ENCODE measurements at places on chromosomes 7 and 10.

- DNase-seq: no peak
Observed at GRCh38 chr7:157389951-157390730, 53.3 kb downstream of the DNAJB6 start.

GRCh38 chr10:6583447-6583846, 3.4 kb upstream of the PRKCQ start:
- no peak for DNase-seq

GRCh38 chr10:75235375-75236177, at the start of gene COMTD1:
COMTD1 (minus strand) TSS chr10:75235957; CDS start chr10:75235928, 29 bp downstream.
- DNase-seq: peak; percentile 66

DNA sequence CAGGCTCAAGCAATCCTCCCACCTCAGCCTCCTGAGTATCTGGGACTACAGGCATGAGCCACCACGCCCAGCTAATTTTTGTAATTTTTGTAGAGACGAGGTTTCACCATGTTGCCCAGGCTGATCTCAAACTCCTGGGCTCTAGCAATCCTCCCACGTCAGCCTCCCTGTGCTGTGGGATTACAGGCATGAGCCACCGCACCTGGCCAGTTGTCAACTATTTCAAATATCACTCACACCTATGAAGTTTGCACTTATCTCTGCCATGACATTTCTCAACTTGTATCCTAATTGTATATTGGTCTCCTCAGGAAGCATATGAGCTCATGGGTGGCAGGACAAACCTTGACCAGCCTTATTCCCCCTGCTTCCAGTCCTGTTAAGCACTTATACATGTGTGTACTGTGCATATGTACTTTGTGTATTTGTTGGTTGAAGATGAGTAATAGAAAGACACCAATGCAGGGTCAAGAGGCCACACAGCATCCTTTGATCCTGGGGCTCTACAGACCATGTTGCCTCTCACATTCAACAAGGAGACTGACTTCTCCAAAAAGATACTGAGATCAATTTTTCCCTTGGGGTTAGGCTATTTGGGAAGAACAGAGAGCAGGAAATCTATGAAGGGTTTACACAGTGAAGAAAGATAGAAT, 82.2 kb downstream of the SLC16A9 start:
- no peak for DNase-seq

DNA sequence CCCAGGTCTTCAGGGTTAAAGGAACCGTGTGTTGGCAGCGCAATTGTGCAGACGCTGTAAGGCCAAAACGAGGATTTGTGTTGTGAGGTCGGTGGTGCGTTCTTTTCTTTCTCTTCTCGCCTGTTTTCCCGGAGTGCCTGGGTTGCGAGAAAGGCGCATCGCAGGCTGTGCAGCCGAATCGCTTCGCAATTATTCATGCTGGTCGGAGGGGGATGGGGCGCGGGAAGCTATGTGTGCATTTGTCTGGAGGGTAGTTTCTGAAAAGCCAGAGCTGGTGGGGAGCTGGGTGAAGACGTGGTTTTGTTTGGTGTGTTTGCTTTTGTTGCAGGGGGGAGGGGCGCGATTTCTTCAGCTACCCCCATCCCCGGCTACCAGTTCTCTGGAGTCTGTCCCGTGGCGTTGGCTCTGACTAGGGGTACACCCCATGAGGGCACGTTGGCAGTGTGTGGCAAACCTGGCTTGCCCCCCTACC, 2.1 kb downstream of the MXI1 start:
- no peak for DNase-seq

GRCh38 chr7:31145339-31145738, 93.2 kb downstream of the ADCYAP1R1 start:
- DNase-seq: no peak

DNA sequence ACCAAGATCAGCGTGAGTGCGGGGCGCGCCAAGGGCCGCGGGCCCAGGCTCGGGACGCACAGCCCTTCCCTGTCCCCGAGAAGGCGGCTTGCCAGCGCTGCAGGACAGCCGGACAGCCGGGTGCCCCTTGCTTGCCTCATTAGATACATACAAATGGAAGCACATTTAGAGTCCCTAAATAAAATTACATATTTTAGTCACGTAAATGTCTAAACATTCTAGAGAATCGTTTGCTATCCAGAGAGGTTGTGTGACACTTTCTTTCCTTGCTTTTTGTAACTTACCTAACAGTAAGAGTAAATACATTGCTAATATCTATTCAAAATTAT, 4.8 kb downstream of the VSTM2A start:
- DNase-seq: no peak

- no peak for DNase-seq
Observed at GRCh38 chr7:139560678-139561077, 37.2 kb downstream of the CLEC2L start.

DNA sequence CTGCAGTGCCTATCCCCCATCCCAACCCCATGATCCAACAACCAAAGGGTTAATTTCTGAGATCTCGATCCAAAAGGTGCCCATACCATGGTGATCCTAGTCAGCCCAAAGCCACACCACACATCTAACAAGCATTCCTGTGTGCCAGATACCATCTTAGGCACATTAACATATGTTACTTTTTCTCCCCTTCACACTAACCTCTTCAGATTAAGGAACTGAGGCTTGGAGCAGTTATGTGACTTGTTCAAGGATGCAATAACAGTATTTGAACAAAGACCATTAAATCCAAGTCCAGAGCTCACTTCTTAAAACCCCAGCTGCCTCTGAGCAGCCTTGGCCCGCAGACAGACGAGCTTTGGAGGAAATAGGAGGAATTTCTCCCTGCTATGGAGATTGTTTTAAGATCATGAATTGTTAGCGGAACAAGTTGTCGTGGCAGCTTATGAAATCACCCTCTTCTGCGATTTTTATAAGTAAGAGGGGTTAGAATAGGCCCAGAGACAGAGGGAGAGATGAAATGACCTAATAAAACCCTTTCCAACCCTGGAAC, 327.2 kb downstream of the KCNMA1 start:
- DNase-seq: no peak

DNA sequence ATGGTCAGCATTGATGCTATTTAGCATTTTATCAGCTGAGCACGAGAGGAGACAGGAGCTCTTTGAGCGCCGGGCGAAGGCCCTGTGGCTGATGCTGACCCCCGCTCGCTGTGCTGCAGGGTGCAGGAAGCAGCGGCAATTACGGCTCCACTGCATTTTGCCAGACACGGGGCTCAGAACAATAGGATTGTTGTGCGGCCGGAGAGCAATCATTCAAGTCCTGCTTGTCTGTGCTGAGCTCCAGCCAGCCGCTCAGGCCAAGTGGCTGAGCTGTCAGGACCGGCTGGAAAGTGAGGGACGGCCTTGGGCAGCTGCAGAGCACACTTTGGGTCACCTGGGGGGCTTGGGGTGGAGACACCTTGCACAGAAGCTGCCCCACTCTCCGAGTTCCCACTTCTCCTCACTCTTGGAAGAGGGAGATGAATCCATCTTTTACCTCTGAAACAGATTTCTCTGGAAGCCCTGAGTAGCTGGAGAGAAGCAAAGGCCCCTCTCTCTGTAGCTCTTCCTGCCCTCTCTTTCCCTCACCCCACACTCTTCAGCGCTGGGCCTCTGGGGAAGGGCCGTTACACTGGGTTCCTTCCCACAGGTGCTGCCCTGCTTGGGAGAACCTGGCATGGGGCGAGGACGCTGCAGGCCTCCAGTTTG, 17.3 kb upstream of the ADARB2 start:
- no peak for DNase-seq

- no peak for DNase-seq
Observed at GRCh38 chr7:123824754-123825067, 20.3 kb upstream of the HYAL4 start.

- DNase-seq: no peak
Observed at GRCh38 chr7:132876576-132876975, 205.3 kb downstream of the CHCHD3 start.

DNA sequence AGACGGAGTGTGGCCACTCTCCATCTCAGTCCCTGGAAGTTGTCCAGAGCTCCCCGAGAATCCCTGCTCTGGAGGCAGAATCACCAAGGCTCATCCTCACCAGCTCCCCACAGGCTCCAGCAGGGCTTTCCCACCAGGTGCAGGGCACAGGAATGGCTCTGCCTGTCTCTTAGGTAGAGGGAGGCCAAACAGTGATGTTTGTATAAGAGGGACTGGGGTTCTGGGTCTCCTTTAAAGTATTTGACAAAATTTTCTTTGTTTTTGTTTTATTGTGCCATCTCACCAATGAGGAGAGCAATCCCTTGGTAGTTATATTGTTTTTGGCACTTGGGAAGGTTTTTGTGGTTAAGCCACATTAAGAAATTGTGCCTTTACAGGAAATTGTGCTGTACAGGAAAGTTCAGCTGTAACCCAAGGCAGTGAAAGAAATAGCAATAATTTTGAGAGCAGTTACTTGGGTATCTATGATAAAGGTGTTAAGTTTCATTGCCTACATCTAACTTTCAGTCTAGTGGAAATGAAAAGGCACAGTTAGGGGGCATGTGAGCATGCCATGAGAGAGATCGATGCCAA, 219.3 kb upstream of the PRSS58 start:
- no peak for DNase-seq

DNA sequence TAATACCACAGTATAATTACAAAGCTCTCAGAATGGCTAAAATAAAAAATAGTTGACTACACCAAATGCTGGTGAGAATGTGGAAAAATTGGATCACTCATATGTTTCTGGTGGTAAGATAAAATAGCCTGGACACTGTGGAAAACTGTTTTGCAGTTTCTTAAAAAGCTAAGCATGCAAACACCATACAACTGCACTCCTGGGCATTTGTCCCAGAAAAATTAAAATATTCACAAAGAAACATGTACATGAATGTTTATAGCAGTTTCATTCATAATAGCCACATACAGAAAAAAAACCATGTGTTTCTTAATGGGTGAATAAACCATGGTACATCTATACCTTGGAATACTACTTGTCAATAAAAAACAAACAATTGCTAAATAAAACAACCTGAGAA, 172.9 kb downstream of the AHR start:
- DNase-seq: no peak

GRCh38 chr7:155344270-155344617, 46.6 kb downstream of the INSIG1 start:
- no peak for DNase-seq

DNA sequence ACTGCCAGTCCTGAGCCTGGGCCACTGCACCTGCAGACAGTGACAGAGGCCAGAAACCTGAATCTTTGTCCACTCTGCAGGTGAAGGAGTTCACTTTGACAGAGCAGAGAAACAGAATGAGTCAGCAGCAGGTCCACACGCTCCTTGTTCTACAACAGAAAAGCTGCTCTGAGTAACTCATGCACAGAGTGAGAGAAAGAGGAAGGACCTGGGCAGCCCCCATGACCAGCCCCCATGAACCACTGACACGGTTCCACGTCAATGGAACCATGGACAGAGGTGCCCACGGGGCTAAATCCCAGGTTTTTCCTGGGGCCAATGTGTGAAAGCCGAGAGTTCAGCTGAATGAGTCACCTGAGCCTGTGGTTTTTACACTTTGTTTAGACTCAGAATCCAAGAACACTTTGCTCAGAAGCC, 40.8 kb upstream of the CTBP2 start:
- DNase-seq: no peak

GRCh38 chr7:15345216-15345615, 216.6 kb downstream of the AGMO start:
- DNase-seq: no peak

DNA sequence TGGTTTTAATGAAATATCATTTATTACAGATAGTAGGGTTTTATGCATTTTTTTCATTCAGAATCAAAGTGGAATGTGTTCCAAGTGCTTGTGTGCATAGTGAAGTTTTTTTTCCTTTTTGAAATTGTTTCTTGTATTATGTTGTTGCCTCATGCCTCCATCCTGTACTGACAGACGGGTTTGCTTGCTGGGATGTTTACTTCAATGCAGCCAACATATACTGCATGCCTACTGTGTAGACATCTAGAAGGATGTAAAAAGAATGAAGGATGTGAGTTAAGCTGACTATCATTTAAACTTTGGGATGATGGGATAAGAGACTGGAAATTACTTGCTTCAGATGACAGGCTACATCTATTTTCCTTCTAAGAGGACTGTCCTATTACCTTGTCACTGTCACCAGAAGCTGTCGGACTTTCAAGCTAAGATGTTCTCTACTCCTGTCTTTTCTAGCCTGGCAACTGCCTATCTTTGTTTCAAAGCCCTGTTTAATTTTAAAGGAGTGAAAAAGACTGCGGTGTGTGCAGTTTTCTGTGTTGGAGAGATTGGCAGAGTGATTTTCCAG, 243.7 kb downstream of the CDK14 start:
- DNase-seq: no peak

DNA sequence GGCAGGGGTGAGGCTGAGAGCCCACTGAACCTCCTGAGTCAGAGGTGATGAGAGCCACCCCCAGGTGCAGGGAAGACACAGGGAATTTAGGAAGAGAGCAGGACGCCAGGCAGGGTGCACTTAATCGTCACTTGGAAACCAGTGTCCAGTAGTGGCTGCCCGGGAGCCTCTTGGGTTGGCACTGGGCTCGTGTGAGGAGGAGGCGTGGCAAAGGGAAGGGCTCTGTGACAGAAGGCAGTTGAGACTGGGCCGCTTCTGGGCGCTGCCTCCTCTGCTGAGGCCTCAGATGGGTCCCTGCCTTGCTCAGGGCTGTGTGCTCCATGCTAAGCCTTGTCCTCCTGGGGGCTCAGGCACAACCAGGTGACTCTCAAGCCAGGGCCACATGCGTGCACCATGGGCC, 13.3 kb downstream of the RET start:
- DNase-seq: no peak

DNA sequence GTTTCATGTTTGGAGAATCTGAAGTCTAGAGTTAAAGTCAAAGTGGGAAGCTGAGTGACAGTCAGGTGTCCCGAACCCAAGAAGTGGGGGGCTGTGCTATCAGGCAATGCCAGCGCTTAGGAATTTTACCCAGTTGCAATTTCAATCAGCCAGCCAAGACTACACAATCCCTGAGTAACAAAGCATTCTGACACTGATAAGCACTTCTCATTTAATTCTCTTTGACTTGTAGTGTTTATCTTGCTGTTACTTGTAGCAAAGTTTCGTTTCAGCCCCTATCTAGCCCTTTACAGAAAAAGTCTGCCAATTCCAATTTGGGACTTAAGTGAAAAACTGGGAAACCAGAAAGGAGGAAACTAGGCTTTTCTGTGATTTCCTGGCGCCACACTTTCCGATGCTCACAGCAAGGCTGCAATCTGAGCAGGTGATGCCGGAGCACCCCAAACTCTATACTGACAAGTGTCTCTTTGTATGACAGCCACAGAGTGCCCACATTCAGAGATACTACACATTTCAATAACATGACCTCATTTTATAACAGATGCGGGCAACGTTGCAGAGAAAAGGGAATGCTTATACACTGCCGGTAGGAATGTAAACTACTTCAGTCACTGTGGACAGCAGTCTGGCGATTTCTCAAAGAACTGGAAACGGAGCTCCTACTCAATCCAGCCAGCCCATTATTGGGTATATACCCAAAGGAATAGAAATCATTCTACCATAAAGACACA, 61.0 kb downstream of the ITIH5 start:
- no peak for DNase-seq

- DNase-seq: no peak
Observed at GRCh38 chr7:92824901-92825480, 11.4 kb downstream of the CDK6 start.

- no peak for DNase-seq
Observed at GRCh38 chr10:125565046-125565445, 117.9 kb downstream of the TEX36 start.

GRCh38 chr7:20219446-20220292, 2.5 kb upstream of the MACC1 start:
- no peak for DNase-seq
